ENCODE measurements at places on chromosomes 3 and 15.

- peak; percentile 66 for DNase-seq
Observed at GRCh38 chr3:71753701-71754609, at the start of gene GPR27. GPR27 (plus strand) TSS chr3:71753855; CDS start chr3:71754050, 195 bp downstream.

DNA sequence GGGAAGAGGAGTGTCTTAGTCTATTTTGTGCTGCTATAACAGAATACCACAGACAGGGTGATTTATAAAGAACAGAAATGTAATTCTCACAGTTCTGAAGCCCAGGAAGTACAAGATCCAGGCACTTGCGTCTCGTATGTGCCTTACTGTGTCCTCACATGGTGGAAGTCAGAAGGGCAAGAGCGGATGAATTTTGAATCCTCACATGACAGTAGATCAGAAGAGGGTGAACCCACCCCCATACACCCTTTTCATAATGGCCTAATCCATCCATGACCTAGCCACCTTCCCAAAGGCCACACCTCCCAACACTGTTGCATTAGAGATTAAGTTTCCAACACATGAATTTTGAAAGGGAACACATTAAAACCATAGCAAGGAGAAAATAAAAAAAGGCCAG, 18.7 kb upstream of the ANXA2 start:
- DNase-seq: no peak

GRCh38 chr3:187929112-187929816, 184.0 kb upstream of the BCL6 start:
- no peak for DNase-seq

DNA sequence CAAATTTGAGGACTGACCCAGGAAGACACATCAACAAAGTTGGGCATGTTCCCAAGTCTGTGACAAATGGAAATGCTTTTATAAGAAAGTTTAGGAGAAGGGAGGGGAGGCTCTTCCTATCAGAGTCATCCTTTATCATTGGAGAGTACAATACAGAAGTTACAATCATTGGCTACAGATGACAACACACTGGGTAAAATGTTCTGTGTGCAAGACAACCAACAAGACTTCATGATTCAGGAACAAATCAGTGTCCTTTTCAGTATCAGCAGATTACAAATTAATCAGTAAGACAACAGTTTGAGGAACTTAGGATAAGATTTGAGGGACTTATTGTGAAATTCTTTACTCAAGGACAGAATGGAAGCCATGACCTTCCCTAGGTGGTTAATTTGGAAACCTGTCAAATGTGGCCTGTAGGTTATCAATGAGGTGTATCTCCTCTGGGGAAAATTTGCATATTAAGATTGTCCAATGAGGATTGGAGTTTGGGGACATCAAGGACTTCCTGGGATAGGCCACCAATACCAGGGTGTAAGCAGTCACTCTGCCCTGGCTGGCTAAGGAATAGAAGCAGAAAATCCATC, 274.4 kb upstream of the RORA start:
- DNase-seq: no peak

DNA sequence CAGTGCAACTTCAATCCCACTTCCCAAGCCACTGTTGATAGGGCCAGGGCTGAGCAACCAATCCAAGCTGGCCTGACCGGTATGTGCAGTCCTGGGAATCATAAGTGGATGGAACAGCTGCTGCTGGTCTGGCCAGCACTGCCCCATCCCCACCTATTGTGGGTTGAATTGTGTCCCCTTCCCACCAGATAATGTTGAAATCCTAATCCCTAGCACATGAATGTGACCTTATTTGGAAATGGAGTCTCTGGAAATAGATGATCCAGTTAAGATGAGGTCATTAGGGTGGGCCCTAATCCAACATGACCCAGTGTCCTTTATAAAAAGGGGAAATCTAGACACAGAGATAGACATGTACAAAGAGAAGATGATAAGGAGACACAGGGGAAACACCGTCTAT, 13.7 kb upstream of the PDIA5 start:
- DNase-seq: no peak

DNA sequence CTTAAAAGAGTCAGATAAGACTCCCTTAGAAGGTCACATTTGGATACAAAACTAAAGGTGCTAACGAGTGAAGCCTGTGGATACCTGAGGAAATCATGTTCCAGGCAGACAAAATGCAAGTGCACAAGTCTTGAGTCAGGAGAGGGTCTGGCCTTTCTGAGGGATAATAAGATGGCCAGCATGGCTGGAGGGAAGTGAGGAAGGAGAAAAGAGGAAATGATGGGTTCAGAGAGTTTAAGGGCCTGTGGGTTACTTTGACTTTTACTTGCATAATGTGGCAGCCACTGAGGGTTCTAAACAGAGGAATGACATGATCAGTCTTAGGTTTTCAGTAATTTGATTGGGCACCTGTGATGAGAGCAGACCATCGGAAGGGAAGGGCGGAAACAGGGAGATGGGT, 3.5 kb upstream of the ROPN1B start:
- DNase-seq: no peak

DNA sequence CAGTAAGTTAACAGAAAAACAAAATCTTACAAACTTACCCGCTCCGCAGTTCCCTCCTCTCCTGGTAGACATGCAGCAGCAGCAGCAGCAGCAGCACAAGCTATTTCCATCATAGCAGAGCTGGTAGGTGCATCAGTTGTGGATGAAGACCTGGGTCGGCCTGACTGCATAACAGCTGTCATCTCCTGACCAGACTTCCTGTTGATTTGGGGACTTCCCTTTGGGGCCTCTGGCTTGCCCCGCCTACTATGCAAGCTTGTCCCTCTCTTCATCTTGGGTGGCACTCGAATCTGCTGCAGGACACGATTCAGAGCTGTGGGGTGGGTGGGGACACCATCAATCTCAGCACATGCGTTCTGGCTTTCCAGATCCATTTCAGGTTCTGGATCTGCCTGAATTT, 65.7 kb downstream of the TMCC1 start:
- no peak for DNase-seq

- DNase-seq: no peak
Observed at GRCh38 chr3:77815467-77815866, 775.6 kb downstream of the ROBO2 start.

DNA sequence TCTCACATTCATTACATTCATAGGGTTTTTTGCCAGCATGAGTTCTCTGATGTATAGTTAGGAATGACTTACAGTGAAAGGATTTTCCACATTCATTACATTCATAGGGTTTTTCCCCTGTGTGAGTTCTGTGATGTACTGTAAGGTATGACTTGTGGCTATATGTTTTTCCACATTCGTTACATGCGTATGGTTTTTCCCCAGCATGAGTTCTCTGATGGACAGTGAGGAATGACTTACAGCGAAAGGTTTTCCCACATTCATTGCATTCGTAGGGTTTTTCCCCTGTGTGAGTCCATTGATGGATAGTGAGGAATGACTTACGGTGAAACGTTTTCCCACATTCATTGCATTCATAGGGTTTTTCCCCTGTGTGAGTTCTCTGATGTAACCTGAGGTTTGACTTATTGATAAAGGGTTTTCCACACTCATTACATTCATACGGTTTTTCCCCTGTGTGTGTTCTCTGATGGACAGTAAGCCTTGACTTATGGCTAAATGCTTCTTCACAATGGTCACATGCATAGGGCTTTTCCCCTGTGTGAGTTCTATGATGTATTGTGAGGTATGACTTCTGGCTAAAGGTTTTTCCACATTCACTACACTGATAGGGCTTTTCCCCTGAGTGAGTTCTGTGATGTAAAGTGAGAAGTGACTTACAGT, 47.4 kb downstream of the ZNF717 start:
- no peak for DNase-seq

DNA sequence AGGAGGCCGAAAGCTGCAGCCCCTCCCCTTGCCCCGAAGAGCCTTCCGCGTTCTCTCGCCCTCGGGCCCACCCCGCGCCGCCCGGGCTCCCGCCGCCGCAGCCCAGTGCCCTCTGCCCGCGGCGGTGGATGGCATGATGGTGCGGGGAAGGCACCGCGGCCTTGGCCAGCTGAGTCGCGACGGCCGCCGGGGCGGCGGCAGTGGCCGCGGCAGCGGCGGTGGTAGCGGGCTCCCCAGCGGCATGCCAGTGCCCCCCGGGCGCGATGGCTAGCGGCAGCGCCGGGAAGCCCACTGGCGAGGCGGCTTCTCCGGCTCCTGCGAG, 1.2 kb downstream of the TLNRD1 start:
- no peak for DNase-seq

DNA sequence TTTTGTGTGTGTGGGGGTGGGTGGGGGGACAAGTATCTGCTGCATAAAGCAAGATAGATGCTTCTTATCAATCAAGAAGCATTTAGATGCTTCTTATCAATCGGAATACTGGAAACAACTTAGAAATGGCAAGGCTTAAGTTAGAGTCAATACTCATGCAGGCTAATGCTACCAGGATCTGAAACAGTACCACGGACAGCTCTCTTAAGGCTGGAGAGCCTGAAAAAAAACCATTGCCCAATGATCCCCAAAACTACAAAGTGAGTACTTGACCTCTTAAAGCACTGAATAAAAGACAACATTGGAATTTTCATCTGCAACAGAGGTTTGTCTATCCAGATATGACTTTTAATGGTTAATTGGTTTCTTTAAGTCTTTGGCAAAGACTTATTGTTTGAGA, 262.3 kb downstream of the GAP43 start:
- no peak for DNase-seq

- no peak for DNase-seq
Observed at GRCh38 chr15:39180030-39180429, 400.8 kb upstream of the THBS1 start.

DNA sequence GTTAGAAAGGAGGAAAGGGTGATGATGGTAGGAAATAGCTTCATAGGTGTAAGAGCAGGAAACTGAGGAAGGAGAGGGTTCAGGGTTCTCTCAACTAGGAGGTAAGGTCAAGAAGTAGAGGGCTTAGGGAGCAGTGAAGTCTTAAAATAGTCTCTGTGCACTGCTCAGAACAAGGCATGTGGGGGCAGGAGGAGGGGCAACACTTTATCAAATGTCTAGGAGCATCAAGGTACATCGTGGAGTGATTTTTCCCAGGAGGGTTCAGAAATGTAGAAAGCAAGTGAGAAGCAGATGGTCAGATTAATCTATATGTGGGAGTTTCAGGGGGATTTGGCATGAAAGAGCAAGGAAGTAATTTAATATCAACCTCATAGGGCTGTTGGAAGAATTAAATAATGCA, 58.8 kb downstream of the TNIK start:
- DNase-seq: no peak

DNA sequence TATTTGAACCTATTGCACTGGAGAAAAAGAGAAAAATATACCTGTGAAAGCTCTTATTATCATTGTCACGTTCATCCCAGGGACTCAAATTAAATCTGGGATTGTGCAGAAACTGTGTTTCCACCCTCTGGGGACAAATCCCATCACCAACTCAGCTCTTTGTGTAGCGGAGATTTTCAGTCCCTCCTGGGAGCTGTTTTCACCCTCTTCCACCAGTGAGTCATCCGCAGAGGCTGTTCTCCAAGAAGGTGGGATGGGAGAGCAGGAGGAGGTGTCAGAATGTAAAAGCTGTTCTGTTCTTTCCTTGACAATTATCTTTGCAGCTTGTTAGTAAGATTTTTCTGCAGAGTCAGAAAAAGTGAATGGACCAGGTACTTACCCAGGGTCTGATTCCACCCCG, 28.0 kb downstream of the SV2B start:
- no peak for DNase-seq

DNA sequence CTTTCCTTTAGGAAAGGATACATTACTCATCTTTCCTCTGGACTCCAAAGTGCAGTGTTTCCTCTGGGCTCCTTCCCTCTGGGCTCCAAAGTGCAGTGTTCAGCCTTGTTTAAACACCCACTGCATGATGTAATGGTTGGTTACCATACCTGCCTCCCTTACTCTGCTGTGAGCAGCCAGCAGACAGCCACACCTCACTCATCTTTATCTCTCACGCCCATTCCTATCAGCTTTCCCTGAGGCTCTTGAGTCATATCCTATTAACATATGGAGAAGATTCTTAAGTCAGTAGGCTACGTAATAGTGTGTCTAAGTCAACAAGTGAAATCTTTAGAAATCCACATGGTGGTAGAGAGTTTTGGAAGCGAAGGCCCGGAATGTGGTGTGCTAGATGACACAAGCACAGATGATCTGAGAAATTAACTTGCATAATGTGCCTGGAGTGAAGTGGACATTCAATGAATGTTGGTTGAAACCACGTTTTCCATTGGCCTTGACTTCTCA, 97.2 kb upstream of the CTNNB1 start:
- no peak for DNase-seq

DNA sequence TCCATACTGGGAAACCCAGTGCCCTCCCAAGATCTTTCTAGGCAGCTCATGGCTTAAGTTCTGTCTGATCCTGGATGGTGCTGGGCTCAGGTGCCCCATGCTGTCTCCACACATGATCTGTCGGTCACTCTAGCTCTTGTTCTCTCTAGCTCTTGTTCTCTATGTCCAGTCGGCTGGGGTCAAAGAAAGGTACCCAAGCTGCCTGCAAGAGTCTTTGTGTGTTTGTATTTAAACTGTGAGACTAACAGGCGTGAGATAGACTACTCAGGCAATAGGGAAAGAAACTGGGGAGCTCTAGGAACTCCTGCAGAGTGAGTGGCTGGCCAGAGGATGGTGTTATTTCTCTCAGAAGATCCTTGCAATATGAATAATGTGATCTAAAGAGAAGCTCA, 40.2 kb downstream of the GPR156 start:
- peak; percentile 55 for DNase-seq

- no peak for DNase-seq
Observed at GRCh38 chr15:52180196-52180835, 10.9 kb downstream of the GNB5 start.

GRCh38 chr3:118817748-118818165, 216.9 kb downstream of the IGSF11 start:
- DNase-seq: no peak

- no peak for DNase-seq
Observed at GRCh38 chr3:153448151-153448829, 286.3 kb downstream of the RAP2B start.

- no peak for DNase-seq
Observed at GRCh38 chr15:69346112-69346511, 47.4 kb downstream of the PAQR5 start.

GRCh38 chr3:156551746-156552145, 3.2 kb downstream of the SSR3 start:
- no peak for DNase-seq

DNA sequence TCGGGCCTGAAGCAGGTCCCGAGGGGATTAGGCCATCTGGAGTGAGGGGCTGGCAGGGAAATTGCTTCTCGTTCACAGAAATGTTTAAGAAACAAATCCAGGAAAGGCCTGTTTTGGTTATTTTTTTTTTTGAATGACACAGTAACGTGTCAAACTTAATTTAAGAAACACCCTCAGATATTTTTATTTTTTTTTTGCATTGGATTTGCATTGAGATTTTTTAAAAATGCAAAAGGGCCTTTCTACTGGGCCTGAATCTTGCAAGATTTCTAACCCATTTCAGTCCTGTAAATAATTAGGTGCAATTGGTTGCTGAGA, 25.0 kb upstream of the KLF13 start:
- no peak for DNase-seq

GRCh38 chr3:90031121-90031520, 923.7 kb downstream of the EPHA3 start:
- DNase-seq: no peak

- DNase-seq: no peak
Observed at GRCh38 chr15:70264738-70265465, 167.2 kb upstream of the TLE3 start.

- DNase-seq: no peak
Observed at GRCh38 chr3:194201953-194202666, 66.2 kb downstream of the HES1 start.

All from ecto neural progenitor cell (in vitro differentiated cells).